ENCODE measurements at places on chromosomes 16 and 17.

GRCh38 chr16:28112908-28113307, 49.4 kb upstream of the GSG1L start:
- no peak for DNase-seq

DNA sequence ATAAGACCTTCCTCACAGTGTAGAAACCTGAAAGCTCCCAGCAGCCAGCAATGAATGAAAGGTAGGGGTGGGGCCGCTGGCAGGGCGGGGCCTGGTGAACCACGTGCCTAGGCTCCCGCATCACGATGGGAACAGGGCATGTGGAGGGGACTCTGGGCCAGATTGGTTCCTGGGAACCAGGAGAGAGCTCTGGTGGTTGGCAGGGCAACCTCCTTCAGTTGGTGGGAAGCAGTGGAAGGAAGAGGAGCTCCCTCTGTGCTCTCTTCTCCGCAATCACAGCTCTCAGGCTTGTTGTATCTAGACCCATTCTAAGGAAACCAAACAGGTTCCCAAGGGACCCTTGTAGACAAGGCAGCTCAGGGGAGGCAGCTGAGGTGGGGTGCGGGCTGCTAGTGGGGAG, 10.5 kb downstream of the GGA2 start:
- DNase-seq: no peak

GRCh38 chr16:21169249-21169981, 10.9 kb downstream of the LDAF1 start:
- DNase-seq: no peak

- peak; percentile 99 for DNase-seq
Measured at GRCh38 chr17:73064084-73064938, 28.2 kb downstream of the SLC39A11 start.

- DNase-seq: no peak
Measured at GRCh38 chr17:31266042-31266441, 31.0 kb downstream of the OMG start.

- DNase-seq: no peak
Measured at GRCh38 chr17:41561554-41561953, 10.3 kb downstream of the KRT9 start.

DNA sequence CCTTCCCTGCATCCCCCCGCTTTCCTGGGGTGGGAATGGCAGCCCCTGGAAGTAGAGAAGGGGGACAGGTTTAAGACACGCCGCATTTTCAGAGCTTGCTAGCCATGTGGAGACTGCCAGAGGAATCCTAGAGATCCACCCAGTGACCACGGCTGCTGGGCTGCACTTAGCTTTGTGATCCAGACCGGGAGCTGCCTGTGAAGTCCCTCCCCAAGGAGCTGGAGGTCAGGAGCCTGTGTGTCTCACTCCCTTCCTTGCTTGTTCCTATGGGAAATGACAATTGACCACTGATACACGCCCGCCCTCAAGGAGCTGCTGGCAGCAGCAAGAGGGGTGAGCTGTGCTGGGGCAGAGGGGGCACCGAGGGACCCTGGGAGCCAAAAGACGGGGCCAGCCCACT, 73.7 kb downstream of the SREBF1 start:
- DNase-seq: no peak

GRCh38 chr17:61736438-61736837, 126.9 kb downstream of the BRIP1 start:
- no peak for DNase-seq

DNA sequence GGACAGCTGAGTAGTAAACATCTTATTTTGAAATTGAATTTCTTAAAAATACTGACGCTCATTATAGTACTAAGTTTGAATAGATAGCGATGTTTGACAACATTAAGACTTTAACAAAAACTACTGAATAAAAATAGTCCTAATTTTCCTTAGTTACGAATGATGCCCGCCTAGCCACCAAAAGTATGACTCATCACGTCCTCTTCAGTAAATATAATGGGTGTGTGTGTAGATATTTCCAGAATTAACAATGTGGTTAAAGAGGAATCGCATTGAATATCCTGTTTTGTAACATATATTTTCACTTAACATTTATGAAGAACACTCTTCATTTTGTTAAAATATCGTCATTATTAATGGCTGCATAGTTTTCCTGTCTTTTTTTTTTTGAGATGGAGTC, 187.6 kb downstream of the MYO1D start:
- DNase-seq: no peak

DNA sequence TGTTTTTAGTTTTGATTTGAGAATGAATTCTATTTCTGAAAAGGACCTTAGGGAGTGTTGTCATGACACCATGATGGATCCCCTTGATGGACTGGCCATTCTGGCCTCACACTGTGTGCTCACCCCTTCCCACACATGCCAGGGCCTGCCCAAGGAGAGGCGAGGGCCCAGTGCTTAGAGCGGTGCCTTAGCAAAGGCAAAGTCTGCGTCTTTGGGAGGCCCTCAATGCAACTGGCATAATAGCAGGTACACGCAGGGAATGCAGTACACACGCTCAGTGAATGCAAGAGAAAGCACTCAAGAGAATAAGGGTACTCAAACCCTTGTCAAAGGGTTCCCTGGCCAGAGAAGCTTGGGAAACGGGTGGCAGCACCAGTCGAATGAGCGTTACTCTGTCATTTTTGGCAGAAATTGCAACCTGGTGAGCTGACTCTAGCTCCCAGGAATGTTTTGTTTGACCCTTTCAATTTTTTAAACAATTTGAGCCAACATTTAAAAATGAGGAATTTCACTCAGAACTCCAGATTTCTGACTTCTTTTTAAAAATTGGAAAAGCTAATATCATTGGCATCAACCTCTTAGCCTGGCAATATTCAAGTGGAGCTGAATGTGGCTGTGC, 32.1 kb downstream of the NKD1 start:
- no peak for DNase-seq

- DNase-seq: no peak
Measured at GRCh38 chr17:72717676-72718075, 374.8 kb downstream of the SLC39A11 start.

- DNase-seq: no peak
Measured at GRCh38 chr17:51103050-51103449, 17.6 kb downstream of the SPAG9 start.

DNA sequence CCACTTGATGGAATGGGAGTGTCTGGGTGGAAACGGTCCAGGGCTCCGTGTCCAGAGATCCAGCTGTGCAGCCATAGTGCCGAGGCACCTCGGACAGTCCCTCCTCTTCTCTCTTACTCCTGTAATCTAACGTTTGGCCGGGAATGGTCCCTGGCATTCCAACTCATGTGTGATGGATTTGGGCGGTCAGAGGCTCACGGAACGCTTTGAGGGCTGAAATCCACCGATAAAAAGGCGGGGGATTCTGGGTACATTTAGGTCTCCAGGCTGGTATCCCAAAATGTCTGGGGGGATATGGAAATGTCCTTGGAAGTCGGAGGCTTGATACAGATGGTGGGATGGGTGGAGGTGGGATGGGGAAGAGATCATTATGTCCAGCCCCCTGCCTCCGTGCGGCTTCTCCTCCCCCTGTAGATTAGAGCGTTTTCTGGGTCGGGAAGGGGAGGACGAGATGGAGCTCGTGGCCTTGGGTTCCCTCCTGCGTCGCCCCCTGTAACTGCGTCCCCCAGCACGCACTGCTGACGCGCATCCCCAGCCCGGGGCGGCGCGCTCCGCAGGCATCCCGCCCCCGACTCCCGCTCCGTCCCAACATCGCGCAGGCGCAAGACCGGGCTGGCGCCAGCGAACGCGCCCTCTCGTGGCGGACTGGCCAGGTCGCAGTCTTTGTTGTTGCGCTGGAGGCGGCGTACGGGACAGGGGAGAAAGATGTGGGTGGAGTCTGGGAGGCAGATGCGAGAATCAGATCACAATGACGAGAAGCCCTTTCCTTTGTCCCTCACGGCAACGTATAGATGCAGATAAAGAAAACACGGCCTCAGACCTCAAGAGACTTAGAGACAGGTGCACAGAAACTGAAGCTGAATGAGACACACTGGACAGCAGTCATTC, 4.5 kb upstream of the SGCA start:
- DNase-seq: peak; percentile 91

GRCh38 chr17:12887088-12887487, 97.8 kb downstream of the ARHGAP44 start:
- DNase-seq: no peak

GRCh38 chr17:34672176-34672785, 92.9 kb downstream of the TMEM132E start:
- no peak for DNase-seq

- DNase-seq: no peak
Measured at GRCh38 chr17:80091376-80091775, 10.0 kb upstream of the GAA start.

DNA sequence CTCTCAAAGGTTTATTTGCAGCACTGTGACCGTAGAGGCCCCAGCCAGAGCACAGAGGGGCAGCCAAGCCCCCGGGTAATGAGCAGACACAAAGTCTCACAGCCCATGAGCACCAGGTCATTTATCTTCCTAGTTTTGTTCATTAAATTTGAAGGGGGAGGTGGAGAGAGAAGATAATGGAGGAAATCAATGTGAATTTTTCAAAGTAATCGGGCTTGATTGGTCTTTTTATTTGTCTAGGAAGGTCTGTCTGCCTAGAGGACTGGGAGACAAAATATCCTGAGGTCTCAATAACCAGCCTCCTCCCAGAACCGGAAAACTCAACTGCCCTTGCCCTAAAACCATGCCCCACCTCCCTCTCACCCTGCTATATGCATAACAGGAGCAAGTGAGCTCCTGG, 189.0 kb downstream of the SLC39A11 start:
- no peak for DNase-seq

DNA sequence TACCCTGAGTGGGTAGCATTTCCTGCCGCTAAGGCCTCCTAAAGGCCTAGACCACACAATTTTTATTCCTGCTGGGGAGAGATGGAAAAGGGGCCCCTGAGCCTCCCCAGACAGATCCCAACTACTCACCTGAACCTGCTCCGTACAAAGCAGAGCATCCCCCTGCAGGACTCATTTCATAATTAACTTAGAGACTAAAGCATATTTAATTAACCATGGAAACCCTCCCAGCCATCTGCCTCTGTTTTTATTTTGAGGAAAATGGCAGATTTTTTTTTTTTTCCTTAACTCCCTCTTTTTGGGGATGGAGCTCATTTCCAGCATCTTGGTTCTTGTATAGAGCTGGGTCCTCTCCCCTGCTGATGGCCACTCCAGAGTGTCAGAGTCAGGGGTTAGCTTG, 96.5 kb upstream of the CRHR1 start:
- peak; percentile 37 for DNase-seq

DNA sequence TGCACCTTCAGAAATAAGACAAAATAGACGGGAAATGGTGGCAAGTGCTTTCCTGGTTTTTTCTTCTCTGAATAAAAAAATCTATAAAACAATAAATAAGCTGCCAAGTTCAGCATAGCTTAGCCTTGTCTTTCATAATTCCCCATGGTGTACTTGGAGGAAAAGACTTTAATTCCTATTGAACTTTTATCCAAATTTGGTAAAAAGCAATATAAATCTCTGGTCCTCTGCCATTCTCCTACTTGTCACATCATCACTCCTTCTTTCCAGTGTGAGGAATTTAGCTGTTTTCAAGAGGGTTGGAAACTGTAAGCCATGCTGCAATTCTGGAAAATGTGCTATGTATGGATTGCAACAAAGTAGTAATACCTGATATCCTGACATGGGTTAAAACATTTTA, 551.8 kb upstream of the KIF2B start:
- no peak for DNase-seq

DNA sequence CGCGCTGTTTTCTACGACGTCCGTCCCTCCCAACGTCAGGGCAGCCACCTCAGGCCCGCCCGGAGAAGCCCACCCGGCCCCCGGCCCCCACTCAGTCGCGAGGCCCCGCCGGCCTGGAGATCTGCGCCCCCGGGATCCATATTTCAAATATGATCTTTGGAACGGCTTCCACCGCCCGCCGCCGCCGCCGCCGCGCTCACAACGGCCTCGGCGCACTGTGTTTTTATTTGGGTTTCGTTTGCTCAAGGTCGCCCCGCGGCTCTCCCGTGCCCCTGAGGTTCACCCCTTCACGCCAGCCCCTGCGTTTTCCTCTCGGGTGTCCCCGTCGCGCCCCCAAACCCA, 4.2 kb upstream of the CBX4 start:
- no peak for DNase-seq

DNA sequence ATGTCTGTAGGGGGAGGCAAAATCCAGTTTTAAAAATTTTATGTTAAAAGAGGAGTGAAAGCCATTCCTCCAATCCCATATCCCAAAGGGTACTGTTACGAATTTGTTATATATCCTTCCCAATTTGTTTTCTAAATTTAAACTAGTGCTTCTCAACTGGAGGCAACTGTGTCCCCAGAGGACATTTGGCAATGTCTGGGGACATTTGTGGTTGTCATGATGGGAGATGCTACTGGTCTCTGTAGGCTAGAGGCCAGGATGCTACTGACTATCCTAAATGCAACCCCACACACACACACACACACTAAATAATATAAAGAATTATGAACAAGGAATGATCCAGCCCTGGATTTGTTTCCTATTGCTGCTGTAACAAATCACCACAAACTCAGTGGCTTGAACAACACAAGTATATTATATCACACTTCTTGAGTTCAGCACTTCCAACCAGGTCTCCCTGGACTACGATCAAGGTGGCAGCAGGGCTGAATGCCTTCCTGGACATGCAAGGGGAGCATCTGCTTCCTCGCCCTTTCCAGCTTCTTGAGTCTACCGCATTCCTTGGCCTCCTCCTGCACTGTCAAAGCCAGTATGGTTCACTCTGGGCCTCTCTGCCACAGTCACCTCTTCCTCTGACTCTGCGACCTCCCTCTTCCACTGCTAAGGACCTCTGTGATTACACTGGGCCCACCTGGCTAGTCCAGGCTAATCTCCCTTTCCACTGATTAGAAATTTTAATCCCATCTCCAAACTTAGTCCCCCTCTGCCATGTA, 30.1 kb downstream of the ARHGAP17 start:
- no peak for DNase-seq

DNA sequence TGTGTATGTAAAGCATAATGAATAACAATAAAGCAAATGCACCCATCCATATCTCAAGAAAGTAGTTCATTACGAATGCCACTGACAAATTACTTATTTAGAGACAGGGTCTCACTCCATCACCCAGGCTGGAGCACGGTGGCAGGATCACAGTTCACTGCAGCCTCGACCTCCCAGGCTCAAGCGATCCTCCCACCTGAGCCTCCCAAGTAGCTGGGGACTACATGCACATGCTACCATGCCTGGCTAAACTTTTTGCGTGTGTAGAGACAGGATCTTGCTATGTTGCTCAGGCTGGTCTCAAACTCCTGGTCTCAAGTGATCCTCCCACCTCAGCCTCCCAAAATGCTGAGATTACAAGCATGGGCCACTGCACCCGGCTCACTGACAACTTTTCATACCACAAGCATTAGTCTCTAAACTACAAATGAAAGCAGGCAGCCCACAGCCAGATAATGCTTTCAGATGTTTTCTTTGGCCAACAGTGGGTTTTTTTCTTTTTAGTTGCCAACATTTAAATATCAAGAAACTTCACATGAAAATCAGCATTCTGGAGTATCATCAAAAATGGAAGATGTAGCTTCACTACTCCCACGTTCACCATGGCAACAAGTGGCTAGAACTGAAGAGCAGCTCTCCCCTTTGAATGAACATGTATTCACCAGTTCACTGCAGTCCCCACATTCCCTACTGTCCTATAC, 7.7 kb downstream of the ARHGAP17 start:
- no peak for DNase-seq
